ENCODE measurements at places on chromosomes 3 and 15. TPM values are rescaled to one million over a fixed set of nuclear protein-coding genes. Genes with fewer than 3 reads are reported as not detected.

The GP5 gene
- total RNA-seq: 0.49 TPM

The DIPK2A gene
- 162 TPM for total RNA-seq

The SNRPA1 gene
- 26.2 TPM for total RNA-seq

The MORC1 gene
- not detected for total RNA-seq

The LRRC2 gene
- total RNA-seq: 10.1 TPM

Data from fibroblast of the aortic adventitia (primary cell).